ENCODE measurements at places on chromosomes 7 and 10.

- no peak for DNase-seq
Observed at GRCh38 chr10:118287076-118287806, 54.9 kb downstream of the FAM204A start.

DNA sequence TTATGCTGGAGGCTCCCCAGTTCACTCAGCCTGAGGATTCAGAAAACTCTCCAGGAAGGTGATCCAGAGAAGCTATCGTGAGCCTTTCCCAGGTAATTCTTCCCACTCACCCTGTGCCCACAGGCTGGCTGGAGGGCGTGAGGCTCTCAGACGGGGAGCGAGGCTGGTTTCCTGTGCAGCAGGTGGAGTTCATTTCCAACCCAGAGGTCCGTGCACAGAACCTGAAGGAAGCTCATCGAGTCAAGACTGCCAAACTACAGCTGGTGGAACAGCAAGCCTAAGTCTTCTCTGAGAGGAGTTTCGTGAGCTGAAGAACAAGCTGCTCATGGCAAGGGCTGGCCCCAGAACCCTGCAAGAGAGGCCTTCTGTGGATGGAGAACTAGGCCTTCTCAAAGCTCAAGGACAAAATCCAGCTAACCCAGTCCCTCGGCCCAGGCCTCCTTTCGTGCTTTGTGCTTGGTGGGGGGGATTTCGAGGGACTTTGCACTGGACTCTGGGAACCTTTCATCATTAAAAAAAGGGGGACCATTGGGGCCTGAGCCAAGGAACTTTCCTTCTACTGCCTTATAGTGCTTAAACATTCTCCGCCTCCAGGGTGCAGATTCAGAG is 23.6 kb downstream of the NOBOX start:
- no peak for DNase-seq

- no peak for DNase-seq
Observed at GRCh38 chr10:126551202-126551601, 119.3 kb downstream of the C10orf90 start.

GRCh38 chr7:40135317-40135610 is 459 bp downstream of the SUGCT start:
- DNase-seq: no peak

GRCh38 chr10:97676770-97677581 is 10.1 kb downstream of the AVPI1 start:
- DNase-seq: no peak

DNA sequence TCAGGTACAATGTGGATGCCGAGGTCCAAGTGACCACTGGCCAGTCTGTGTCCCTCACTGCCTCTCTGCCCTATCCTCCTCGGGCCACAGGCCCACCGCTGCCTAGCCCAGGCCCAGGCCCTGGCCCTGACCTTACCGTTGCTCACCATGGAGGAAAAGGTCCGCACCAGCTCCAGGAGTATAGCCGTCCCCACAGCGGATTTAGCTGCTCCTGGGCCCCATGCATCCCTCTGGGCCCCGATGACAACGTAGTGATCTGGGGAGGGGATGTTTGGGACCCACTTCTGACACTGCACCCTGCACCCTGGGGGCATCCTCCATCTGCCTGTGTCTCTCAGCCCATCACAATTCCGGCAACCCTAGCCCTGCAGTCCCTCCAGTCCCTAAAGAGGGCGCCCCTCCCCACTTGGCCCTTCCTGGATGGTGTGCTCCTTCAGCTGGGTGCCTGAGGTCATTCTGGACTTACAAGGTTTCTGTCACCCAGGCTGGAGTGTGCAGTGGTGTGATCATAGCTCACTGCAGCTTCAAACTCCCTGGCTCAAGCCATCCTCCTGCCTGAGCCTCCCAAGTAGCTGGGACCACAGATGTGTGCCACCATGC is 12.1 kb downstream of the TFR2 start:
- DNase-seq: no peak

DNA sequence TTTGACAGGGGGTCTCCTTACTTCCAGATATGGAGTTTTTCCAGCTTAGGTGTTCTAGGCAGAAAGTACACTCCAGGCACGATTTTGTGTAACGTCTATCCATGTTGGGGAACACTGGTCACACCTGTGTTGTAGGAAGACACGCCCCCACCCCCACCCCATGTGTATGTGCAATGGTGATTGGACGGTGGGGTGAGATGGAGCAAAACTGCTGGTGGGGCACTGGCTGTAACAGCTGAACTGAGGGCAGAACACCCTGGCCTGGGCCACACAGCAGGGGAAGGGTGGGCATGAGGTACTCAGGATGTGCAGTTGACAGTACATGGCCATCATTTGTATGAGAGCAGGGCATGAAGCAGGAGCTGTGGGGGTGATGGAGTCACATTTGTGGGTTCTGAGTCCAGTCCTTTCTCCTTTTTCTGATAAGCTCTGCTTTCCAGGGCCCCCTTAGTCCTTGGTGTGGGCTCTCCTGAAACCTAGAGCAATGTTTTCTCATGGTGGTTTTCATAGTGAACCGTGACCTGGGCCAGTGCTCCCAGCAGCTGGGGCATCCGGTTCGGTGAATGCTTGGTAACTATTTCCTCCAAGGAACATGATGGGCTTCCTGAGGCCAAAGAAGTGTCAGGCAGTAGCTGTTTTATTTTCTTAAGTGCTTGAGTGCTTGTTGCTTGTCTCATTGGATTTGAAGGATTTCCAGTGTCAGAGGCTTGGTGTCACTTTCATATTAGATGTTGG is 63.4 kb upstream of the AQP1 start:
- no peak for DNase-seq

- no peak for DNase-seq
Observed at GRCh38 chr10:26944261-26944882, 83.6 kb upstream of the ABI1 start.

GRCh38 chr7:2474224-2474623 is 2.0 kb downstream of the GRIFIN start:
- no peak for DNase-seq

- DNase-seq: no peak
Observed at GRCh38 chr7:150736864-150737263, 354 bp upstream of the GIMAP5 start.

- no peak for DNase-seq
Observed at GRCh38 chr7:33261585-33261984, 132.2 kb downstream of the BBS9 start.

GRCh38 chr10:4816966-4817365 is 9.0 kb upstream of the AKR1E2 start:
- no peak for DNase-seq

- DNase-seq: no peak
Observed at GRCh38 chr10:70936111-70936510, 47.7 kb upstream of the PCBD1 start.

DNA sequence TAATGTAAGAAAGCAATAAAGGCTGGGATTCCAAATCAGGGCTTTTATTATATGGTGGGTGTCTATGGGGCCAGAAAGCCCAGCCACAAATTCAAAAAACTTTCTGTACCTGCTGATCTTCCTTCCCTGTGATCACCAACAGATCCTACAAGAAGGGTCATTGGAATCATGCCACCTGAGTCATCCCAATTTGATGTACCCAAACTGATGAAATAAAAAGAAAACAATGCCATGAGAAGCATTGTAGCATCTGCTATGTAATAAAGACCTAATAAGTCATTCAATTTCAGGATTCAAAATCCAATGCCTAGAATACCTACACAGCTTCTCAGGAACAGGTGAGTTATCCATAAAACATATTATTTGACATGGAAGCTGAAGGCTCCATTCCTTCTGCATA is 228.8 kb downstream of the DKK1 start:
- no peak for DNase-seq

DNA sequence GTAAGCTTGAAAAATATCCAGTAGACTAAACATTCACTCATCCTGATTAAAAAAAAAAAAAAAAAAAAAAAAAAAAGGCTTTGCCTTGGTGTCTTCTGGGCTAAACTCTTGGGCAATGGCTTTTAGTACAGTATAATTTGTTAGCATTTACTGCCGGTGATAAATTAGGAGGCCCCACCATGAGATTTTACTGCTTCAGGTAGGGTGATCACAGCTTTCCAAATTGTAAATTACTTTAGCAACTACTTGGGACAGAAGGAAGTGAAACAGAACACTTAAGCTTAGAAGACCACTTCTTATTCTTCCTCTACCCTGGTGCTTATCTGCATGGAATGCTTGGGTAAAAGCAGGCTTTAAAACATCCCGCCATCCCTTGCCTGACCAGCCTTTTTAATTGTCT is 152.1 kb downstream of the HIBADH start:
- no peak for DNase-seq

All from NCI-H524 treated with DMSO at 0.1 percent for 48 hours (cell line).